ENCODE measurements at places on chromosomes 13 and 19.

- no peak for DNase-seq
Observed at GRCh38 chr13:110289661-110290060, 17.3 kb downstream of the COL4A1 start.

GRCh38 chr19:49333811-49334288 lies 1.4 kb upstream of the CD37 start:
- no peak for DNase-seq

GRCh38 chr13:95058680-95059079 lies 242.6 kb downstream of the ABCC4 start:
- no peak for DNase-seq

DNA sequence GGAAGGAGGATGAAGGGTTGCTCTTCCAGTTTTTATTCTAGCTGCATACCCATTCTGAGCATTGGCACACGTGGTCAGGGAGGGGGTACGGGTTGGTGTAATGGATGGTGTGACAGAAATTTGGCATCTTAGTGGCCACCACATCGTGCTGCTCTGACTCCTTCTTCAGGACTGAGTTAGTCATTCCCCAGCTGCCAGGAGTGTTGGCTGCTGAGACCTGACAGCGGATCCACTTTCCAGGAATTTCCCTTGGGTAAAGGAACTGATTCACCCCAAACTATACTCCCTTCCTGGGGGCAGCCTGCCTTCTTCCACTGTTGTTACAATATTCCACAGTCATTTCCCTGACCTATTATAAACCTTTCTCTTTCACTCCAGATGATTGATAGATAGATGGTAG lies 595.5 kb upstream of the KLHL1 start:
- no peak for DNase-seq

DNA sequence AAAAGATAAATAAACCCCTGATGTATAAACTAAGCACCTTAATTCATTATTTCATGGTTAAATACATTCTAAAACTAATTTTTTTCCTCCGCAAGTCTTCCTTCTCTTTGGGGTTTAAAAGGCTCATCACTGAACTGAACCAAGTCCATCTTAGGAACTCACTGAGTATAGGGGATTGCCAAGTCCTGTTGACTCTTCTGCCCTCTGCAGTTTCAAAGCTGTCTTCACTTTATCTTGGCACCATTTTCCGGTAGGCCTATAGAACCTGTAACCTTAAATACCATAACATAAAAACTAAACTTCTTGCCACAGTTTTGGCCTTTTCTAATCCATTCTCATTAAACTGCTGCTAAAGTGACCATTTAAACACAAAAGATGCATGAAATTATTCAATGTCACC lies 66.5 kb upstream of the USPL1 start:
- DNase-seq = peak; percentile 43

- peak; percentile 63 for DNase-seq
Observed at GRCh38 chr19:47013041-47013517, 6.6 kb upstream of the NPAS1 start.

- DNase-seq = no peak
Observed at GRCh38 chr13:61880578-61881283, 465.1 kb upstream of the PCDH20 start.

DNA sequence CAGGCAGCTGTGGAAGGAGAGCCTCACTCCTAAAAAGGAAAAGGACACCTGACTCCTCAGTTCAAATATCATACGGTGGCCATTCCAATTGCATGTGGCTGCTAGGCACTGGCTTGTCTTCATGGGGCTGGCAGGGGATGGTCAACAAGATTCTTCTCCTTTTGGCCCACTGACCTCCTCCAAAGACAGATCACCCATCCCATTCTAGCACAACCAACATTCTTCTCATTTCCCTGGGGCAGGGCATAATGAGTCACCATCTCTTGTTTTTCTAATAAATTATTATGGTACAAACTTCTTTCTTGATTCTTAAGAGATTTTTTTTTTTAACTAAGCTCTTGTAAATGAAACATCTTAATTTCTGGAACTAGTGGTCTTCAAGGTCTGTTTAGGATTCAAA lies 136.7 kb upstream of the NBEA start:
- no peak for DNase-seq

DNA sequence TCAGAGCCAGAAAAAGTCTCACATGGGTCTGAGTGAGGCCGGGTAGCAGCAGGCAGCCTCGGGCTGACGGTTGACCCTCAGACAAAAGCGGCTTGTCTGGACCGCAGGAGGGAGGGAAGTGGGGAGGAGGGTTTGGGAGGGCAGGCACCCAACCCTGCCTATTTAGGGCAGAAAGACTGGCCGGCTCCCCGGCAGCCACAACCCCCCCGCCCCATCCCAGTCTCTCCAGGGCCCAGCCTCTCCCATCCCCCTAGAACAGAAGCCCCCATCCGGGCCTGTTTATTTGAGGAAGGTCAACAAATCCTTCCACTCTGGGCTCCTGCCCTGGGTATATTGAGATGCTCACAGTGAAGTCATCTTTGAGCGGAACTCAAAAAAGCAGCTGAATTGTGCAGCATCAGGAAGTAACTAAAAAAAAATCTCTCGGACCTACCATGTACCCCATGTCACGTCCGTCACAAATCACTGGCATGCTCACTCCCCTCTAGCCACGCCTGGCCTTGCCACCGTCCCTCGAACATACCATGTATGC lies 6.3 kb downstream of the DACT3 start:
- DNase-seq = no peak

DNA sequence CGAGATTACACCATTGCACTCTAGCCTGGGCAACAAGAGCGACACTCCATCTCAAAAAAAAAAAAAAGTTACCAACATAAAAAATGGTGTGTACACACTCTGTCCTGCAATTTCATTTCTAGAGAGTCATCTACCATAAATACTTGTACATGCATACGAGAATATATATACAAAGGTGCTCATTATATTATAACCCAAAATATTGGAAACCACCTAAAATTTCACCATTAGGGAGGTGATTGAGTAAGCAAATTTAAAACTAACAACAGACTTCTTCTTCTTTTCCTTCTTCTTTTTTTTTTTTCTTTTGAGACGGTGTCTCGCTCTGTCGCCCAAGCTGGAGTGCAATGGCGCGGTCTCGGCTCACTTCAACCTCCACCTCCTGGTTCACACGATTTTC lies 7.4 kb upstream of the C5AR1 start:
- no peak for DNase-seq

DNA sequence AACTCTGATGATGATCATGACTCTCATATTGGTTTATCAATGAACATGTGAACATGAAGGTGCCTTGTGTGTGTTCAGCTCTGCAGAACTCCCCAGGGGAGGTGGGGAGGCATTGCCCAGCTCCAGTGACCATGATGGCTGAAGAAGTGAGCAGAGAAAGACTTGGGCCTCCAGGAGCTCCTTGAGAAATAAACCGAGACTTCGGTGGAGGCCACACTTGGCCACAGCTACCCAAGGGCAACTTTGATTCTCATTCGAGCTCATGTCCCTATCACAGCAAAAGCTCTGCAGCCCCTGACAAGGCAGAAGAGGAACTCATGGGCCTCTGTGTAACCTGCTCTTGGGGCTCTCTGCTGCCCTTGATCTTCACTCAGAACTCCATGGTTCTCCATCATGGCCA lies 44.1 kb upstream of the ZNF536 start:
- no peak for DNase-seq

DNA sequence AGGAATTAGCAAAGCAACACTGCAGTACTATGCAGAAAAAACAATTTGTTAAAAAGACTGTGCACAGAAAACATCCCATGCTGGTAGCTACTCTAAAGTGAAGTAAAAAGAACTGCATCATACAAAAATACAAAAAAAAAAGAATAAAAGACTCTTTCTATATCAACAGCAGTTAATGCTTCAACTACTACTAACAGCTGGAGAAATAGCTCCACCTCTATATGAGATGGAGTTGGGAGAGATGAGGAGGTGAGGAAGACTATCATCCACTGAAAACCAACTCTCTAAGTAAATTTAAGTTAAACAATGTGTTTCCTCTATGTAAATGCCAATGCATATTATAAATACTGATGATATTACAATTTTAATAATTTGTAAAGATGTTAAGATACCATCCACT lies 1.8 kb downstream of the ZC3H13 start:
- no peak for DNase-seq
